ENCODE measurements at places on chromosomes 7 and 10.

DNA sequence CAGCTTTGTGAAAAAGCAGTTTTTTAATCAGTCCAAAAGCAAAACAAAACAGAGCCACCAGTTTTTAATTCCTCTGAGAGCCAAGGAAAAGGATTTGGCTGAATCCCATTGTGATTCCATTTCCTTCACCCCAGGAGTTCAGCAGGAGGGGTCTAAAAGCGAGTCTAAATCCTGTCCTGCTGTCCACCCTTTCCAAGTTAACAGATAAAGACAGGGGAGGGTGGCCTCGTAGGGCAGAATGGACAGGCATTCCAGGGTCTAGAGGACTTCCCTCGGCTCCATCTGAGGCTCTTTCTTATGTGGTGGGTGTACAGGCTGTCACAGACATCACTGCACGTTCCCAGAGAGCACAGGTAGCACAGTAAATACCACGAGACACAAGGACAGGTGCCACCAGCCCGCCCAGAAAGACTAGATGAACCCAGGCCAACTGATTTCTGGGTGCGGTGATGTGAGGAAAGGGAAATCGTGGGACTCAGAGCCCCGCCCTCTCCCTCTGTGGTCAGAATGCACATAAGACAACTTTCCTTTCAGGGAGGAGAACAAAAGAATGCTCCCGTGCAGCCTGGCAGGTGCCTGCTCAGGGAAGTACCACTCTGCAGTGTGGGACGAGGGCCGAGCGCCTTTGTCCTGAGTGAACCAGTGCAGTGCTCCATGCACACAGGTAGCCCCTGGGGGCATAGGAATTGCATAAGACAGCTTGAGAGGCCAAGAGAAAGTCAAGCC, 119.7 kb downstream of the ABLIM1 start:
- no peak for DNase-seq

- DNase-seq: no peak
These were observed 224.7 kb downstream of the LHFPL3 start for GRCh38 chr7:104553074-104553473.

GRCh38 chr7:32381024-32381601, 109.1 kb downstream of the LSM5 start:
- no peak for DNase-seq

DNA sequence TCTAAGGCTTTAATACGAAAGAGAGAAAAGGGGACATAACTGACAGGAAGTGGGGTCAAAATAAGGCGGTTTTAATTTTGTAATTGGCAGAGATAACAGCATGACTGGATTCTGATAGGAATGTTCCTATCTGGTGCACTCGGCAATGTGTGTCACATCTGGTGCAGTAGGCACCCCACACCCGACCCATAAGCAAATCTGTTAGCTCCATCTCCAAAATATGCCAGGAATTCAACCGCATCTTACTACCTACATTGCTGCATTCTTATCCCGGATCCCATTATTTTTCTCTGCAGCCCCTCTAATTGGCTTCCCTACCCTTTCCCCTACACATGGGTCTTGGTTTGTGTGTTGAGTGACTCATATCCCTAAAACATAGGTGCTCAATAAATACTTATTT, 19.1 kb upstream of the GALNT11 start:
- no peak for DNase-seq

GRCh38 chr10:74056050-74056818, 58.3 kb downstream of the VCL start:
- DNase-seq: no peak

DNA sequence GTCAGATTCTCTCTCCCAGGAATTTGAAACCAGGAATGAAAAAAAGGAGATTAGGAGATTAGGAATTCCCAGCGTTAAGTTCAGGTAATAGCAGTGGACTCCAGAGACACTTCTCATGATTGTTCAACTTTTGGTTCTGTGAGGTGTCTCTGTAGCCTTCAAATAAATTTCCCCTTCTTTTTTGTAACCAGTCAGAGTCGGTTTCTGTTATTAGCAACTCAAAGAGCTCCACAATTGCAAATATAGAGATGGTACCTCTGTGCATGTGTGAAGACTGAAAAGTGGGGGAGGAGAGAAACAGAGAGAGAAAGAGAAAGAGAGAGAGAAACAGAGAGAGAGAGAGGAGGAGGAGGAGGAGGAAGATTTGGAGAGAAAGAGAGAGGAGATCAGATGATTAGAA, 112.8 kb upstream of the STEAP1B start:
- DNase-seq: no peak

DNA sequence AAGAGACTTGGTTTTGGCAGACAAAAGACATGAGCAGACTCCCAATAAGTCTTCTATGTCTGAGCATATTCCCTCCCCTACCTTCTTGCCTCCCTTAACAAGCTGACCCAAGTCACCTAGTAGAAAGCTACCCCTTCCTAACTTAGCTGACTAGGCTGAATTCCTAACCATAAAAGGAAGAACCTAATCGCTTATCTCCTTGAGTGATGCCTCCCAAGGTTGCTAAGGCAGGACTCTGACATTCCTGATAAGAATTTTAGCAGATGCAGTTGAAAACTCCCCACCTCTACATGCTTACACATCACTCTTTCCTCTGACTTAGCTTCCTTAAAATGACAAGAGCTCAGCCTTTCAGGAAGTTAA, 704.7 kb upstream of the MBL2 start:
- DNase-seq: no peak

DNA sequence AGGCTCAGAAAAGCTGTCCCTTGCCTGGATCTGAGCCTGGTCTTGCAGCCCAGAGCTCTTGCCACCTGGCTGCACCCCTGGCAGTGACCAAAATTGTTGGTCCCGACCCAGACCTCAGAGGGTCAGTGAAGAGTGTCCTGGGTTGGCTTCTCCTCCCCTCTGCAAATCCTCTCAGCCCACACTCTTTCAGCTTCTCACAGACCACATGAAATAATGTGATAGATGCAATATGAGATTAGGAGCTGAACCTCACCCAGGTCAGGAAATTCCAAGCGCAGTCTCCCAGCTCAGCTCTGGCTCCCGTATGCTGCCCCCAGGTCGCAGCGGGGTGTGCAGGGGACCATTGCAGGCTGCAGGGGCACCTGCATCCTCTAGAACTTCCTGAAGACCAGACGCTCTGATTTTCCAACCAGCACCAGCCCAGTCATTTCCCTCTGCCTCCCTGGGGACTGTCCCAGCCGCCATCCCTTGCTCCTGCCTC, 19.6 kb upstream of the RET start:
- DNase-seq: no peak

GRCh38 chr7:157834501-157835163, 497.8 kb downstream of the DNAJB6 start:
- DNase-seq: no peak

DNA sequence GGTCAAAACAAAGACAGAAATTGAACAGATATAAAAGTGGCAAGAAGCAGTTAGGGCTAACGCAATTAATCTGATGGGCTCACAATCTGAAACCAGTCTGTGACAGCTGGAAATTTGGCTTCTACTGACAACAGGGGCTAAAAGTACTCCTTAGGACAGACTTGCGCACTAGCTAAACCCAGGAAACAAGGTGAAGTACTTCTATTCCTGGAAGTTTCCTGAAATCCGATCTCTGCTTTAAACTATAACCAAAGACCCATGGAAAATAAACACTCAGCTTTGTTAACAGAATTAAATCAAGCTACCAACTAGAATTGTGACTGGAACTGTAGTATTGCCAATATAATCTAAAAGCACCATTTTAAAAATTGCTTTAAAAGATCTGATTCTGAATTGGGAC, 520.2 kb upstream of the ZWINT start:
- DNase-seq: no peak

DNA sequence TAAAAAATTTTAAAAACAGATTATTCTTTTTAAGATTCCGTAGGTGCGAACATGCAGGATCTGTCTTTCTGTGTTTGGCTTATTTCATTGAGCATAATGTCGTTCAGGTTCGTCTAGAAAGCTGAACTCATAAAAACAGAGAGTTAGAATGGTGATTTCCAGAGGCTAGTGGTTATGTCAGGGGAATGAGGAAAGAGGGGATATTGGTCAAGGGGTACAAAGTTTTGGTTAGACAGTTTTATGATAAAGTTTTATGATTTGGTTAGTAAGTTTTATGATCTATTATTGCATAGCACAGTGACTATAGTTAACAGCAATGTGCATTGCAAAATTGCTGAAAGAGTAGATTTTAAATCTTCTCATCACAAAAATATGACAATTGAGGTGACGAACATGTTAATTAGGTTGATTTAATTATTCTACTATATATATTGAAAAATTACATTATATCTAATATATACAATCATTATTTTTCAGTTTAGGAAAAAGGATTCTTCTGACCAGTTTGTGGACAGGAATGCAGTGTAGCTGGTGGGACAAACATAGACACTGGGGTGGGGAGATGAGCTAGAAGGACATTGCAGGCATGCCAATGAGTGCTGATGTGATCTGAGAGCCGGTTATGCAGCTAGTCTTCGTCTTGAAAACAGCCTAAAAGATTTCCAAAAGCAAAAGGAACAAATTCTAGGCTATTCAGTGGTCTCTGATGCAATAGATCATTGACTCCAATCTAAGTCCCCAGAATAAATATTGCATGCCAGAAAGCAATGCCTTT, 31.3 kb upstream of the MALRD1 start:
- DNase-seq: no peak

GRCh38 chr10:14374745-14375445, 44.2 kb upstream of the FRMD4A start:
- no peak for DNase-seq

GRCh38 chr7:47336472-47337425, 245.2 kb downstream of the TNS3 start:
- no peak for DNase-seq

GRCh38 chr7:69309601-69310000, 288.7 kb upstream of the AUTS2 start:
- DNase-seq: no peak

DNA sequence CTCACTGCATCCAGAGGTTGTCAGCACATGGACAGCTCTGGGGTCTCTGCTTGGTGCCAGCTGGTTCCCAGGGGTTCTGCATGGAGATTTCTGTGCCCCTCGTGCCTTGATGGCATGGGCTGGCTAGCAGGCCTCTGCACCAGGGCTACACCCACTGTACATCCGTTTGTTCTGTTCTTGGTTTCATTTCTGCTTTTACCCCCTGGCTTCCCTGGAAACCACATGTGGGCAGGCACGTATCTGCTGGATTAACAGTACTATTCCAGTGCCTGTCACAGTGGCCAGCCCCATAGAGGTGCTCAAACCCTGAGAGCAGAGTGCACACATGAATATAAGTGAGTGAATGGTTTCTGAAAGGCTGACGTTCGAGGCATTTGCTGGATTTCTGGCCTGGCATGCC, 207.2 kb upstream of the GPR26 start:
- DNase-seq: no peak

DNA sequence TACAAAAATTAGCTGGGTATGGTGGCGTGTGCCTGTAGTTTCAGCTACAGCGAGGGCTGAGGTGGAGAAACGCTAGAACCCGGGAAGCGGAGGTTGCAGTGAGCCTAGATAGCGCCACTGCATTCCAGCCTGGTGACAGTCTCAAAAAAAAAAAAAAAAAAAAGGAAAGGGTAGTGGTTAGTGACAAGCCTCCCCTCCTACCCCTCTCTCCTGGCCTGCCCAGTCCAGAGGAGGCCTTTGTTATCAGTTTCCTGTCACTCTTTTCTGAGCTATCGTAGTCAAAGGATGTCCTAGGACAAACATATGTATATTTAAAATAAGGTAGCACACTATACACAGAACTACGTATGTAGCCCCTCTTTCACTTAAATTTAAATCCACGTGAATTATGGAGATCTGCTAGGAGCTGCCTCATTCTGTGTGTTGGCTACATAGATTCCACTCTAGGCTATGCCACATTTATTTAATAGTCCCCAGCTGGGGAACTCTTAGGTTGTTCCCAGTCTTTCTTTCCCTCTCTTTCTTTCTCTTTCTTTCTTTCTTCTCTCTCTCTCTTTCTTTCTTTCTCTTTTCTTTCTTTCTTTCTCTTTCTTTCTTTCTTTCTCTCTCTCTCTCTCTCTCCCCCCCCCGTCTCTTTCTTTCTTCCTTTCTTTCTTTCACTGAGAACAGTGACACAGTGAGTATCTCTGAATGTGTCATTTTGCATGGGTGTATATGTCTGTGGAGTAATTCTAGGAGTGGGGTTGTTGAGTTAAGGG, 3.9 kb downstream of the TSPAN15 start:
- no peak for DNase-seq

DNA sequence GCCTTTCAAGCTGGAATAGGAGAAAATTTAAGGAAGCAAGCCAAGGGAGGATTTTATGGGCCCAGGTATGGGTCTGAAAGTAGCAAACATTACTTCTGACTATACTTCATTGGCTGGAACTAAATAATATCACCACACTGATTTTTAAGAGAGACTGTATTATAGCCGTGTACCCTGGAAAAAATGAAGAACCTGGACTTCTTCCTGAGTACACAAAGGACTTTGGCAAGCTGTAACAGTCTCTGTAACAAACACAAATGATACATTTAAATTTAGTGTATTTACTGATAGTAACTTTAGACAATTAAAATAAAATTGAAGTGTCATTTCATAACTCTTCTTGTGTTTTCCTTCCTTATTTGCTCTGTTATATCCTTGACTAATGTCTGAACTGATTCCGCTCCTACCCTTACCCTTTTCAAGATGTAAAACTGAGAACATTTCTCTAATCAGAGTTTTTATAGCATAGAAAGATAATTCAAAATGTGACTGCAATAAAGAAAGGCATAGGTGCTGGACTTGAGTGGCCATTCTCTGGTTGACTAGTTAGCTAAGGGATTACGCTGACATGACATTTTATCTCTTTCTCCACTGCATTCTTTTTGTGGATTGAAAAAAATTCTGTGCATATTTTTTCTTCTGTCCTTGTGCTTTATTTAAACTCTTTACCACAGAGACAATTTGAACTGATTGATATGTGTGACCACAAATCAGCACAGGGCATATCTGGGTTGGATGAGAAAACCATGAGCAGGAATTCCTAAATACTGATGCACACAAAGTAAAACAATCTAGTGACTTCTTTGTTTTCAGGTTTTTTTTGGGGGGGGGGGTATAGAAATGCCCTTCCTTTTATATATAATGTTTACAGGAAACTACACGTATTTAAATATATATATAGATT, 349.7 kb downstream of the MDFIC start:
- no peak for DNase-seq

DNA sequence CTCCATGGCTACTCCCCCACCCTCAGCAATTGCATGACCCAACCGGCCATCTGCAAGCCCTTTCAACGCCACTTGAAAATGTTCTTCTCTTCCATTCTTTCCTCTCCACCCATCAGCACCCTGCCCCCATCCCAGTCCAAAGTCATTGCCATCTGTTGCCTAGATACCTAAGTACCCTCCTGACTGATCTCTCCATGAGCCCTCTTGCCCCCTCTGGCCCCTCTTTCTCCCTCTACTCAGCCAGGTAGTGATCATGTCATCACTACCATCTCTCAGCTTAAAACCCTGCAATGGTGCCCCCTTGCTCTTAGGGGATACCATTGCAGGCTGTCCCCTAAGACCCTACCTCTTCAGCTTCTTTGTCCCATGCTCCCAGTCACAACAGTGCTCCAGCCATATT, 30.5 kb upstream of the BTRC start:
- DNase-seq: no peak

GRCh38 chr7:458511-459245, 61.0 kb downstream of the PDGFA start:
- no peak for DNase-seq
